ENCODE measurements at places on chromosomes 5 and 9.

DNA sequence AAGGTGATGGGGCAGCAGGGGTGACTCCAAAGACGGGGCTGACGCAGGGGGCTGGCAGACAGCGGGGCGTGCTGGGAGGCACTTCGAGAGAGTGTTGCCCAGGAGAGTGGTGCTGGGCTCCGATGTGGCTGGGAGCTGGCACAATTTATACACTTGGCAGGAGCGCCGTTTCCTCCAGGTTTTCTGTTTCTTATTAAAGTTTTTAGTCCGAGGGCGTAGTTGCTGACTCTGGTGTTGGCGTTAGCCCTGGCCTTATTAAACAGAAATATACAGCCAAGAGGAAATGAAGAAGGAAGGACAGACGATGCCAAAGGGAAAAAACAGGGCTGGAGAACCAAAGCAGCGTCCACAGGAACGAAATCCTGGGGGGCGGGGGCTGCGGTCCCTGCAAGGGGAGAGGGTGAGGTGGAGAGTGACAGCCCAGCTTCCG, 139.6 kb upstream of the PHYKPL start:
- DNase-seq, result no peak

GRCh38 chr5:122774519-122774860, 390 bp upstream of the SNX2 start:
- no peak for DNase-seq

GRCh38 chr5:100950985-100951384, 47.9 kb upstream of the ST8SIA4 start:
- DNase-seq, result no peak

DNA sequence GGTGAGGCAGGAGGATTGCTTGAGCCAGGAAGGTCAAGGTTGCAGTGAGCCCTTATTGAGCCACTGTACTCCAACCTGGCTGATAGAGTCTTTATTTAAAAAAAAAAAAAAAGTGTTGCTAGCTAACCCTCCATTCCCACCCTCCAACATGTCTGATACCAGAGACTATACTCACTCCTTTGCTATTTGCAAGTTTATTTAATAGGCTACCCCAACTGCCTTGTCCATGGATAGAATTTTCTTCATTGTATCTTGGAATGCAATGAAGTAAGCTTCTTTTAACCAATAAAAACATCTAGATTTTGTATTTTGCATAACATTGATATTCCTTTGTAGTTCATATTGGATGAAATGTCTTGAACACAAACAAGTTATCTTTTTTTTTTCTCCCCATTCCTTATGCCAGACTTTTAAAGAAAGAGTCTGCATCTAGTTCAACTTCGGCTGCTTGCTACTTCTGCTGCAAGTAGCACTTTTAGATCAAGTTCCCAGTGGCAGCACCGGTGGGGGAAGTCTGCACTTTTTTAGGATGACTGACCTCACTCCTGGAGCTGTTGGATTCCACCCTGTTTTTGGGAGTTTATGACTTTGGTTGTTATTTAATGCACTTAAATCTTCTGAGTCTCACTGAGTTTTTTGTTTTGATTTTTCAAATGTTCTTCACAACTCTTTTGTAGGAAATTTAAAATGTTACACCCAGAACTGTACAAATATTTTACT, 112.5 kb downstream of the UHRF2 start:
- DNase-seq, result no peak

DNA sequence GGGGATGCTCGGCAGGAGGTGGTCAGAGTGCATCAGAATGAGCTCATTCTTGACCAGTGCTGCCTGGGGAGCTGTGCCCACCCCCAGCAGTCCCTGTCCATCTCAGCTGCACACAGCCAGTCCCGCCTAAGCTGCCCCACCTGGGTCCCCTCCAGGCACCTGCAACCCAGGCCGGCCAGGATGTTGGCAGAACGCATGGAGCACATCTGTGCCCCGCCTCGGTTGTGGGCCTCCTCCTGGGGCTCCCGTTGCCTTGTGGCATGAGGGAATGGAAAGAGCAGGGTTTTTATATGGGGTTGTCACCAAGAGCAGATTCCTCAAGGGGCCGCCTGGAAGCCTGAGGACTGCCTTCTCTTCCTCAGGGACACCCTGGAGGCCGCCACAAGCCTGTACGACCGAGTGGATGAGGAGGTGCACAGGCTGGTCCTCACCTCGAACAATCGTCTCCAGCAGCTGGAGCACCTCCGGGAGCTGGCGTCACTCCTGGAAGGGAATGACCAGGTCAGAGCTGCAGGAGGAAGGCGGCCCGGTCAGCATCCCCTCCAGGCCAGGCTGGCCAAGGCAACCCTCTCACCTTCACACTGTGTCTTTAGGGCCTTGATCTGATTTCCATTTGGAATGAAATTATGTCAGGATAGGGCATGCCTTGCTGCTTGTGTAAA, 34.8 kb upstream of the LRRC14B start:
- no peak for DNase-seq

DNA sequence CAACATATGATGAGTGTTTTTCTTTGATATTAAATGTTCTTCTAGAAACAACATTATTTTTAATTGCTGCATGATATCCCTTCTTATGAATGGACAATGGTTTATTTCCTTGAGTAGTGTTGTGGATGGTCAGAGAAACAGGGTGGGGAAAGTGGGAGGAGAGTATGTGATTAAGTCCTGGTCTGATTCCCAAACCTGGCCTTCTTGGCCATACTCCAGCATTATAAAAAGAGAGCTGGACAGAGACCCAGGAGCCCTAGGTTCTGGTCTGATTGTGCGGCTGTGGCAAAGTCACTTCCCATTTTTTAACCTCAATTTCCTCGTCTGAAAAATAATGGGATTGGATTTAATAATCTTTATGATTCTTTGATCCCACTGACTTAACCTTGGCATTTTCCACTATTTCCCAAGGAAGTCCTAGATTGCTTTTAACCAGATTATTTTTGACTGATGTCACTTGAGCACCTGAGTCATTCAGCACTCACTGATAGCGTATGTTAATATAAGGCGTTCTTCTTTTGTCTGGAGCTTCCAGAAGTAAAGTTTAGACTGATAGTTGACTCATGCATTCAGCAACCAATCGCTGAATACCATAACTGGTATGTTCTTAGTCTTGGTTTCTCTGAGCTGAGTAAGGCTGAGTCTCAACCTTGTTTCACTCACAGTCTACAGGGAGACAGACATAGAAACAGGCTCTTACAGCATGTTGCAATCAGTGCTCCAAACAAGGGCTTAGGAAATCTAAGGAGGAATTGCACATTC, 26.2 kb downstream of the OSMR start:
- DNase-seq, result no peak

- DNase-seq, result no peak
These were observed 75.5 kb downstream of the SGCD start for GRCh38 chr5:156402387-156402921.

GRCh38 chr9:121954477-121955140, 138.5 kb downstream of the TTLL11 start:
- DNase-seq, result no peak

- peak; percentile 70 for DNase-seq
These were observed 4.5 kb downstream of the EGR1 start for GRCh38 chr5:138469540-138470321.

GRCh38 chr9:109451311-109452025, 46.6 kb downstream of the PTPN3 start:
- no peak for DNase-seq

DNA sequence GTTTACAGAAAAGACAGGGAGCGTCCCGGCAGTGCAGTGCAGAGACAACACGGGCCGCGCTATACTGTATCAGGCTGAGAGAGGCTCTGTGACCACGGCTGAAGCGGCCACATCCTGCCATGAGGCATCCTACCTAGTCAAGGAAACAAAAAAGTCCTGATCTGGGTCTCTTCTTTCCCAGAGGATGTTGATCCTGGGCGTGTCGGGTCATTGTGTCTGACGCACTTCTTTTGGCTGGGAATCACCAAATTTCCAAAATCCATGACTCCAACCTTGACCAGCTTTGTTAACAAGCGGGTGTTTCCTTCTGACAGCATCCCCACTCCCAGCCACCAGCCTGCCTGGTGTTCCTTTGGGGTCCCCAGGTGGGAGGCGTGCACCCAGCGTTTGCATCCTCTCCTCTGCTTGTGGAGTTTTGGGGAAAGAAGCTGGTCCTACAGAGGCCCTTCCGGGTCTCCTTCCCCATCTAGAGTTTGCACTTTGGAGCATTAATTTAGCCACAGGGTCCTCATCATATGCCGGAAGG, 91.4 kb upstream of the RAI14 start:
- no peak for DNase-seq

DNA sequence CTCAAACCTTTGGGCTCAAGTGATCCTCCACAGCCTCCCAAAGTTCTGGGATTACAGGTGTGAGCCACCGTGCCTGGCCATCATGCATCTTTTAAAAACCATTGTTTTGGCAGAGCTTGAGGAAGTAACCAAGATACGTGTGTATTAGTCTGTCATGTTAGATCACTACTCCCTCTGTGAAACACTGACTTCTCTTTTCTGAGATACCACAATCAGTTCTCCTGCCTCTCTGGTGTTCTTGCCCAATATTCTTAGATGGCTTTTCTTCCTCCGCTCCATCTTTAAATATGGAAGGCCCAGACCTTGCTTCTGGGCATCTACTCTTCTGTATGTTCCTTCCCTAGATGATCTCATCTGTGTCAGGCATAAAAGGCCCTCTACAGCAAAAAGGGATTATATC, 14.2 kb upstream of the CCNB1 start:
- DNase-seq, result no peak

GRCh38 chr5:59002162-59002825, 419.4 kb downstream of the RAB3C start:
- no peak for DNase-seq

DNA sequence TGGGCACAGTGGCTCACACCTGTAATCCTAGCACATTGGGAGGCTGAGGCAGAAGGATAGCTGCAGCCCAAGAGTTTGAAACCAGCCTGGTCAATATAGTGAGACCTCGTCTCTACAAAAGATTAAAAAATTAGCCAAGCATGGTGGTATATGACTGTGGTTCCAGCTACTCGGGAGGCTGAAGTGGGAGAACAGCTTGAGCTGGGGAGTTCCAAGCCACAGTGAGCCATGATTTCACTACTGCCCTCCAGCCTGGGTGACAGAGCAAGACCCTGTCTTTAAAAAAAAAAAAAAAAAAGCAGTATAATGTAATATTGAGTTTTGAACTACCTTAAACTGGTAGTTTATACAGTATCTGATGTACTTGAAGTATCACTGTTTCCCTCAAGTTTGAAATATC, 358.4 kb downstream of the EBF1 start:
- DNase-seq, result no peak

DNA sequence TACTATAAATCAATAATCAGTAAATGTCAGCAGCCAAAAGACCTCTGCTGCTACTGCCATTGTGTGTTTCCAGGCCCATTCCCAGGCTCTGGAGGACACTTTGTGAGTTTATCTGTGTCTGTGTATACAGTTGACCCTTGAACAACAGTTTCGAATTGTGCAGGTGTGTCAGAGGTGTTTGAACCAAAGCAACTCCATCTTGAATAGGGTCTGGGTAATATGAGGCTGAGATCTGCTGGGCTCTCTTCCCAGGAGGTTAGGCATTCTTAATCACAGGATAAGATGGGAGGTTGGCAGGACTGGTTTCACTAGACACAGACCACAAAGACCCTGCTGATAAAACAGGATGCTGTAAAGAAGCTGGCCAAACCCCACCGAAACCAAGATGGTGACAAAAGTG, 2.3 kb upstream of the TBCA start:
- no peak for DNase-seq

GRCh38 chr5:40790947-40791593, 7.1 kb downstream of the PRKAA1 start:
- DNase-seq, result no peak

DNA sequence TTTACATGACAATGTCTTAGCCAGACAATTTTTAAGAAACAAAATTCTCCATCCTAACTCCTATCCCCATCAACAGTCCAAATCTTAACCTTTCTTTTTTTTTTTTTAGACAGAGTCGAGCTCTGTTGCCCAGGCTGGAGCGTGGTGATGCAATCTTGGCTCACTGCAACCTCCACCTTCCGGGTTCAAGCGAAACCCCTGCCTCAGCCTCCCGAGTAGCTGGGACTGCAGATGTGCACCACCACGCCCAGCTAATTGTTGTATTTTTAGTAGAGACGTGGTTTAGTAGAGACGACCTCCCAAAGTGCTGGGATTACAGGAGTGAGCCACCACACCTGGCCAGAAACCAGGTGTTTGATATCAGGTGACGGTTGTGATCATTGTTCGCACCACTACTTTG, 10.2 kb downstream of the ABL1 start:
- DNase-seq, result no peak

DNA sequence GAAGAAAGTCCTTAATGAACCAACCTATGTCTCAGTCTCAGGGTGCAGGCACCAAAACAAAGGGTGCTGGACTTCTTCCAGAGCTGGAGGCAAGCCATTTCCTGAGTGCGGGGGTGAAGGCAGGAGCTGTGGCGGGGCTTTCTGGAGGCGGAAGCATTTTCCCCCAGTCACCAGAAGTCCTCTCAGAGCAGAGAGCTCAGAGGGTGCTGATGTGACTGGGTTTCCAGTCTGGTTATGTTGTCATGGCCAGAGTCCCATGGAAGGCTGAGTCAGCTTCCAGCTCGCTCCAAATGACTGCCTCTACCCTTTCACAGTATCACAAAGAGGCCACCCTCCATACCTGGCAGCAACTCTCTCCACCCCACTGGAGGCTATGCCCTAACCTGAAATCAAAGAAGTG, 86.0 kb downstream of the TRPC7 start:
- no peak for DNase-seq

- DNase-seq, result no peak
These were observed 344.0 kb downstream of the PTPRD start for GRCh38 chr9:10268531-10269485.

DNA sequence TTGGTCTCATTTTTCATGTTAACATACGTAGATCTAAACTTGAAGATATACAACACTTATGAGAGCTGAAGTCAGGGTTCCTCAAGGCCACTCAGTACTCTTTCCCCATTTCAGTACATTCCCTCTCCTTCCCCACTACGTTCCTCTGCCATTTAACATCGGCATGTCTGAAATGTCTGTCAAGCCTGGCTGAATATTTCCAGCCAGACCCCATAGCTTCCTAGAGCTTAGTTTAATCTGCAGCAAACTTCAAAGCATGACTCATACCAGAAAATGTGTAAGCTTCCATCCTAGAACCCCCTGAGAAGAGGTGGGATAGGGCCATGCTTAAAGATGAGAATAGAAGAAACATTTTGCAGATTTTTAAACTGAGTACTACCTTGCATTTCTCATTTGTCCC, 6.2 kb downstream of the GZMA start:
- no peak for DNase-seq

DNA sequence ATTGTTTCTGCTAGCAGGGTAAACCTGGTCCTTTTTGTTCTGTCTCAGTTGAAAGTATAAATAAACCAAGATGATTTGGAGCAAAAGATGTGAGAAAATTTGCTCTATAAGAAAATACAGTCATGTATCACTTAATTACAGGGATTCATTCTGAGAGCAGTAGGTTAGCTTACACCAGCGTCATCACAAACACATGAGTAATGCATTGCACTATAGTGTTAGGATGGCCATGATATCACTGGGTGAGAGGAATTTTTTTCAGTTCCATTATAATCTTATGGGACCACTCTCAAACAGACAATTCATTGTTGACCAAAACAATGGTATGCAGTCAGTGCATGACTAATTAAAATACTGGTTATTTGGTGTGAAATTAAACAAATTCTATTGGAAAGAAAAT, 430.9 kb downstream of the CHSY3 start:
- DNase-seq, result no peak
